ENCODE measurements at places on chromosomes 2 and 18.

DNA sequence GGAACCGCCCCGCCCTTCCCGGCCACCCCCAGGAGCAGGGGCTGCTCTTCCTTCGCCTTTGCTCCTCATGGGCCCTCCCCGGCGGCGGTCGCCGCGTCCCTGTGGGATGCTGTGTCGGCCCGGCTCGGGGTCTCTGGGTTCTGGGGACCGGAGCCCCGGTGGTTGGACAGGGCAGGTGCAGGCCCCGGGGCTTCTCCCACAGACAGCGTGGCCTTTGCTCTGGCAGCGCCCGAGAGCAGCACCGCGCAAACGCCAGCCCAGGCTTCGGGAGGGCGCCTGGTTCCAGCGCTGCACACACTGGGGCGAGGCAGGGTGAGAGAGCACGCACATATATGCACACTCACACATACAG, 9.0 kb upstream of the KCNG2 start:
- no peak for DNase-seq

GRCh38 chr2:53635694-53636093, 131.9 kb upstream of the CHAC2 start:
- DNase-seq, result no peak

DNA sequence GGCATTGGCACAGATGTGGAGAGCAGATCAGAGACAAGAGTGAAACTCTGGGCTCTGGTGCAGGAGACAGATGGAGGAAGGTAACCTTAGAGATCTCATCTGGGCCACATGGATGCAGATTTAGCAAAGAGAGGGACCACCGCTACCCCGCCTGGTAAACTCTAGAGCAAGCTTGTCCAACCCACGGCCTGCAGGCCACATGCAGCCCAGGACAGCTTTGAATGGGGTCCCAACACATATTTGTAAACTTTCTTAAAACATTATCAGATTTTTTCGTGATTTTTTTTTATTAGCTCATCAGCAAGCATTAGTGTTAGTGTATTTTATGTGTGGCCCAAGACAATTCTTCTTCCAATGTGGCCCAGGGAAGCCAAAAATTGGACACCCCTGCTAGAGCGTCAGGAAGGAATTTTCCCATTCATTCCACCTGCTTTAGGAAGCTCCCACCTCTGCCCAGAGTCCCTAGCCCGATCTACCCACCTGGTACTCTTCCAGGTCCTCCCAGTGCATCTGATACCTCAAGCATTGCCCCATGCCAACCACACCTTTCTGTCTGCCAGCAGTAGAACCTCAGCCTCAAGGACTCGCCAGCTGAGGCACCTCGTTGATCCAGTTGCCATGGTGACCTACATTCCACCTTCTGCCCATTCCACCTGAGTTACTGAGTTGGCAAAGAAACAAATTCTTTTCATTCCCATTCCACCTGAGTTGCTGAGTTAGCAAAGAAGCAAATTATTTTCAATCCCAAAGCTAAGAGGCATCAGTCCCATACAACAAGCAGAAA, at the start of gene CIB4:
TSS of gene CIB4 (minus strand) at position 586 of the 784 bp plus-strand sequence. CDS start at position 534, 52 bp downstream.
- DNase-seq, result no peak

- DNase-seq, result no peak
These were observed 280.4 kb downstream of the ALPK2 start for GRCh38 chr18:58348517-58348916.

GRCh38 chr2:177573120-177573519, 180.5 kb downstream of the AGPS start:
- DNase-seq, result no peak

DNA sequence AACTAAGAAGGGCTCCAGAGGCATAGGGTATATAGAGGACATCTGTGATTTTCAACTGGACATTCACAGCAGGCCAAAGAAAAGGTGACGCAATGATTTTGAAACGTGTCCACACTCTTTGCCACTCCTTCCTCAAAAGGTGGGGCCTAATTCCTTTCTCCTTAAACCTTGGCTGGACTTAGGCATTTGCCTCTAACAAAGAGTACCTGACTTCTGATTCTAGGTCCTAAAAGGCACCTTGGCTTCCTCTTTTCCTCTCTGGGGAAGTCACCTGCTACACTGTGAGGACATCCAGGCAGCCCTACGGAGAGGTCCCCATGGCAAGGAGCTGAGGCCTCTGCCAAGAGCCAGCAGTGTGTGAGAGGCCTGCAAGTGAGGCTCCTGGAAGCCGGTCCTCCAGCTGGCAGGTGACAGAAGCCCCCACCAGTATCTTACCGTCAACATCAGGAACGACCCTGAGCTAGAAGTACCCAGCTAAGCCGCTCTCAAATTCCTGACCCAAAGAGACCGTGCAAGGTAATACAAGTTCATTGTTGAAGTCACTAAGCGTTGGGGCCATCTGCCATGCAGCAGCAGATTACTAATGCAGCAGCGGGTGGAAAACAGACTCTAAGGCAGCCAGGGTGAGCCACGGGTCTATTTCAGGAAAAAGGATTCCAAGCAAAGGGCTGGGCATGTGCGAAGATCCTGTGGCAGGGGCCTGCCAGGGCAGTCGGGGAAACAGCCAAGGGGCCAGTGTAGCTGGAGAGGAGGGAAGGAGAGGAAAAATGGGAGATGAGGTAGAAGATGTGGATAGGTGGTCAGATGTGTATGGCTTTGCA, 7.4 kb upstream of the HES6 start:
- no peak for DNase-seq

GRCh38 chr2:44751754-44752479, 189.6 kb upstream of the SIX3 start:
- DNase-seq, result no peak

DNA sequence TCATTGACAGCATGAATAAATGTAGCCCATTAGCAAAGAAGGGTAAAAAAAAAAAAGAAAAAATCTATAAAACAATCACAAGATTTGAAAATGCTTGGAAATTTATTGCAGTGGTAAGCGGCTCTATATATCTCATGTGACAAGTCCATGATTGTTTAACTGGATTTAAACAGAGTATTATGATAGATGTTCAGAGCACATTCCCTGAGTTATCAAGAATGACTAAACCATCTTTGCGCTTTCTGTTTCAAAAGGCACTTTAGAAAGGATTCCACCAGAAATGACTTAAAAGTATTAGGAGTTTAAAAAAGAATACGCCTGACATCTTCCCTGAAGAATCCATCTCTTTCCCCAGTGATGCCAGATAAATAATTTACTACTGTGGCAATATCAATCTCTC, 409.5 kb upstream of the UBE2E3 start:
- DNase-seq, result no peak

- DNase-seq, result no peak
These were observed 92.5 kb downstream of the INHBB start for GRCh38 chr2:120438301-120439066.

DNA sequence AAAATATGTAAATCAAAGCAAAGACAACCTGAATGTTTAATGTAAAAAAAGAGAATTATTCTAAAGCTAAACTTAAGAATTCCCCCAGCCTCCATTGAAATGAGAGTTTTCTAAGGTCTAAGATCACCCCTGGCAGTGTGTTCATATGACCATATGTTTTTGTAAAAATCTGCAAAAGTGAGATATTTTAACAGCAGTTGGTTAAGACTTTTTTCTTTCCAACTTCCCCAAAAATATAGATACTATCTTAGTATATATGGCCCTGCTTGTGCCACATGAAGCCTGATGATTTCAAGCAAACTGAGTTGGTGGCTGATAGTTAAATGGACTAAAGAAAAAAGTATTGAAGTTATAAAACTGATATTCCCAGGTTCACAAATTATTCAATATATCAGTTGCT, 35.4 kb downstream of the ZNF804A start:
- DNase-seq, result no peak

DNA sequence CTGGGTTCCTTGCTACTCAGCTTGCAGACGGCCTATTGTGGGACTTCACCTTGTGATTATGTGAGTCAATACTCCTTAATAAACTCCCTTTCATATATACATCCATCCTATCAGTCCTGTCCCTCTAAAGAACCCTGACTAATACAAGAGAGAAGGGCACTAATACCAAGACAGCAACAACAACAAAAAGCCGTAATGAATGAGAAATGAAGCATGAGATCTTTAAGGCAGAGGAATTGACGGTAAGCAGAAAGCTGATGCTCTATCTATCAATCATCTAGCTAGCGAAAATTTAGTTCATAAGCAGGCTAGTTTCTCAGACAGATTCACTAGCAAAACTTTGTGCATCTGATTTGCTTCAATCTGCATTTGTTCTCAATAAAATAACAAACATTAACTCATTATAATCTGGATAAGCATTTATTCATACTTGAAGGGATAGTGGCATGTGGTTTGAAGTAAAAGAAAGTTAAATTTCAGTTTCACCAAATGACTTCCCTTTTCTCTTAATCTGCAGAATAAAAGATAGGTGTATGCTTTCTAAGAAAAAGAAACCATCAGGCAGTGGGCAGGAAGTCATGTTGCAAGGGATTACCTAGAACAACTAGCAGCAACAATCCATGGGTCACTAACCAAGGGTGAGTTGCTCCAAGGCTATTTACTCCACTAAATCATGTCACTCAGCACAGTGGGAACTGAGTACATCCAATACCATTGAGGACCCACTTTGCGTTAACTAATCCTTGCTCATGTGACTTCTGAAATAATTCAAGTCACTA, 376.5 kb downstream of the TMEM182 start:
- no peak for DNase-seq

DNA sequence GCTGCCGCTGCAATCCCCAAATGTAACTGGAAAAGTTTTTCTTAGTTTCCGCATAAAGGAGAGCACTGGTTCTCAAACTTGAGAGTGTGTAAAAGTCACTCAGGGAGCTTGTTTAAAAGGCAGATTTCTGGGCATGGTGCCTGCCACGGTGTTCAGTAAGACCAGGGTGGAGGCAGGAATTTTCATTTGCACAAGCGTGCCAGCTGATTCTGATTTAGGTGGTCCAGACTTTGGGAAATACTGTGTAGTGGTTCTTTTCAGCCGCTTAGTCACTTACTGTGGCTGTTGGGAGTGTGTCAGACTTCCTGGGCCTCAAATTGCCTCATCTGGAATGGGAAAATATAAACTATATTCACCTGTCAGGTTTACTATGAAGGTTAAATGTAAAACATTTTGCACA, 788 bp downstream of the ARMC9 start:
- DNase-seq, result no peak

- DNase-seq, result no peak
These were observed 402.3 kb upstream of the SLC14A2 start for GRCh38 chr18:45213040-45213333.

DNA sequence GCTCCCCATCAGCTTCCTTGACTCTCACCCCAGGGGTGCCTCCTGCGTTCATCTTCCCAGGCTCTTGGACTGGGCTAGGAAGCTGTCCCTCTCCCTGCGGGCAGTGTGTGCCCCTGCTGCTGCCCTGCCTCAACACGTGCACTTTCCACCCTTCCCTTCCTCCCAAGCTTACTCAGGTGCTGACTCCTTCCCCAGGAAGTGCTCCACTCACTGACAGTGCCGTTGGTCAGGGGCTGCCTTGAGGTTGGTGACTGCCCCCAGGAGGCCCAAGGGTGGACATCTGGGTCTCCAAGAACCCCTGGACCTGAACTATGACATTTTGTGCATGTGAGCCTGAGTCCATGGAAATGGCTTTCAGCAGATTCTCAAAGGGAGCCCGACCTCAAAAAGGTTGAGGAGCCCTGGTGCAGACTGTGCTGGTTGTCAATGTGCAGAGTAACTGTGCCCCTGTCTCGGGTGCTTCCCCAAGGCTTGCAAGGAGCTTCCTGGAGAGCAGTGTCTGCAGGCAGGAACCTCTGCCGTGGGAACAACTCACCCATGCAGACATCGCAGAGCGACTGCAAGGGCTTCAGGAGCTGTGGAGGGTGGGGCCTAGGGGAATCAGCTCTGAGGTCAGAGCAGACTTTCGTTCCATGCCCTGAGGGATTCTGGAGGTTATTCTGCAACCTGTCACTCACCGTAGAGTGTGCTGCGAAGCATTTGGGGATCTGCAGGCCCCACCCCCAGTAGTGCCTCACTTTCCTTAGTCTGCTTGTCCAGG, 116.5 kb upstream of the MCFD2 start:
- no peak for DNase-seq

GRCh38 chr2:234998404-234999211, 46.8 kb downstream of the SH3BP4 start:
- DNase-seq, result no peak

GRCh38 chr2:49928551-49928950, 774.2 kb upstream of the FSHR start:
- no peak for DNase-seq

GRCh38 chr2:57450170-57450569, 596.4 kb upstream of the VRK2 start:
- DNase-seq, result no peak

- DNase-seq, result no peak
These were observed 146.6 kb upstream of the DLX2 start for GRCh38 chr2:172249334-172249733.

- peak; percentile 2 for DNase-seq
These were observed 175.1 kb downstream of the NCK2 start for GRCh38 chr2:105919826-105920225.

DNA sequence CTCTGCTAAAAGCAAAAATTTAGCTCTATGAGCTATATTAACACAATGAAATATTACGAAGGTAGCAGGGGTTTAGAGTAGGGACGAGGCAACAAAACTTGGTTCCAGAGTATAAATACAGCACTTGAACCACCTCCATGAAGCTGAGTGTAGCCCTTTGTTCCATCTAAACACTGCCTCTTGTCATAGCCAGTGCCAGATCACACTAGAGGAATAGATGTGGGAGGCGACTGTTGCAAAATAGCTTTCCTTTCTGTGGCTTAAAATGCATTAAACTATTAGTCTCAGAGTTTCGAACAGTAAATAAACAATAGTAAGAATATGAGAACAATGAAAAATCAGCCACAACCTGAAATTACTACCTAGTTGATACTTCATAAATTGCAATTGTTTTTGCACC, 29.8 kb downstream of the PIEZO2 start:
- no peak for DNase-seq

DNA sequence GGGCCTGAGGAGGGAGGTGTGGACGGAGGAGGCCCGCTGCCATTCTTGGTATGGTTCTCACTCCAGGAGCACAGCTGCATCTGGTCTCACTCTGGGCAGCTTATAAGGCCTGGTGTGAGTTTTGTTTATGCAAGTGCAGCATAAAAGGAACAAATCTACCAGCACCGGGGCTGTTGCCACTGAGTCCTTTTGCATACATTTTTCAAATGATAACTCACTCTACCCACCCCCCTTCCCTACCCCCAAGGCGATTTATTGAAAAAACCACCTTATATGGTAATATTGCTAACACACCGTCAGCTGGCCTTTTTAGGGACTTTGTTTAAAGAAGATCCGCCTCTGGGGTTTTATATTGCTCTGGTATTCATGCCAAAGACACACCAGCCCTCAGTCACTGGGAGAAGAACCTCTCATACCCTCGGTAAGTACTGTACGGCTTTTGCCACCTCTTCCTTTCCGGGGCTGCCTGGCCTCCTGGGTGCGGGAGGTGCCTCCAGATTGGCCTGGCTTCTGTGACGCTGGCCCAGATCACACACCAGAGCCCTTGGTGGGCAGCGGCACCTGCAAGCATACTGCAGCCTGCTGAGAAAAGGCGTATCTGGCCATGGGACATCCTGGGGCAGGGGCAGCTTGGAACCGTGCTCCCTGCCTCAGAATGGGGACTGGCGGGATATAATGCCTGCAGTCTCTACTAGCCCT, at the start of gene ACTG2:
TSS of gene ACTG2 (plus strand) at position 378 of the 699 bp plus-strand sequence. CDS start 8,304 bp downstream, outside the sequence.
- DNase-seq, result peak; percentile 62

GRCh38 chr2:163703386-163703785, 32.4 kb downstream of the FIGN start:
- DNase-seq, result no peak
